ENCODE measurements at places on chromosomes 16 and 17. TPM values are rescaled to one million over a fixed set of nuclear protein-coding genes. Genes with fewer than 3 reads are reported as not detected.

- peak; percentile 26 for DNase-seq
Observed at GRCh38 chr16:67645397-67646121, 615 bp downstream of the CARMIL2 start.

DNA sequence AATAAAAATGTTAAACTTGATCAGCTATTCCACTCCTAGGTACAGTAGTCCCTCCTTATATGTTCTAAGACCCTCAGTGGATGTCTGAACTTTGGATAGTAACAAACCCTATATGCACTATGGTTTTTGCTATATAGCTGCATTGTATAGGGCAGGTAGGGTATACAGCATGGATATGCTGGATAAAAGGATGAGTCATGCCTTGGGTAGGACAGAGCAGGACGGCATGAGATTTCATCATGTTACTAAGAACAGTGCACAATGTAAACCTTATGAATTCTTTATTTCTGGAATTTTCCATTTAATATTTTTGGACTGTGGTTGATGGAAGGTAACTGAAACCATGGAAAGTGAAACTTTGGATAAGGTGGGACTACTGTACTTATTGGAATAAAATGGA lies 235.1 kb downstream of the CEP112 start:
- DNase-seq, result no peak

DNA sequence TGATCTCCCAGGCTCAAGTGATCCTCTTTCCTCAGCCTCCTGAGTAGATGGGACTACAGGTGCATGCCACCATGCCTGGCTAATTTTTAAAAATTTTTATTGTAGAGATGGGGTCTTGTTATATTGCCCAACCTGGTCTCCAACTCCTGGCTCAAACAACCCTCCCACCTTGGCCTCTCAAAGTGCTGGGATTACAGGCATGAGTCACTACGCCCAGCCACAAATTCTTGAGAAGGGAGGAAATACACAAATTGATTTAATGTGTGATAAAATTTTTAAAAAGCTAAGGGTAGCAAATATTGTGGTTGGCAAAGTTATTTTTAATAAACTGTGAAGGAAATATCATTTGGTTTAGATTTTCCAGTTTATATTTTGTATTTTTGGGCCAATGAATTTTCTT lies 9.6 kb downstream of the ITGAD start:
- no peak for DNase-seq

- no peak for DNase-seq
Observed at GRCh38 chr16:24825696-24826095, 20.1 kb upstream of the SLC5A11 start.

- no peak for DNase-seq
Observed at GRCh38 chr16:84959784-84960417, 51.4 kb downstream of the ZDHHC7 start.

GRCh38 chr16:89202422-89203215 lies 2.3 kb upstream of the SLC22A31 start:
- no peak for DNase-seq

GRCh38 chr16:85992779-85993178 lies 93.8 kb downstream of the IRF8 start:
- no peak for DNase-seq

GRCh38 chr17:17228521-17229279 lies 8.3 kb downstream of the FLCN start:
- no peak for DNase-seq

DNA sequence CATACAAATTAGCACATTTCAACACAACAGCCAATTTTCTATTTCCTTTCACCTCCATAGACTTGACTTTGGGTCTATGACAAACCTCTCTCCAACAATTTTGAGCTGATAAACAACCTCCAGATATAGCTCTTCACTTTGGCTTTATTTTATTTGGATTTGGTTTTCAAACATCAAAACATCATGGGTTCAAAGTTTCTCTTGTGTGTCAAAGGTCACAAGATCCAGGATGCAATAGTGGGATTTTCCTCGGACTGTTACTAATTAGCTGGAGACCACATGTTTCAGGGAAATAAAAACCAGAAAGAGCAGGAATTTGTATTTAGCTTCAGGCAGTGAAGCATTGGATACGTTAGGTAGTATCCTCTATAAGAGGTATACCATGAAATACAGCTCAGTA lies 351.0 kb upstream of the SOX9 start:
- no peak for DNase-seq

GRCh38 chr16:12082226-12082887 lies 105.8 kb downstream of the SNX29 start:
- no peak for DNase-seq

- no peak for DNase-seq
Observed at GRCh38 chr17:32701871-32702270, 175.1 kb downstream of the MYO1D start.

DNA sequence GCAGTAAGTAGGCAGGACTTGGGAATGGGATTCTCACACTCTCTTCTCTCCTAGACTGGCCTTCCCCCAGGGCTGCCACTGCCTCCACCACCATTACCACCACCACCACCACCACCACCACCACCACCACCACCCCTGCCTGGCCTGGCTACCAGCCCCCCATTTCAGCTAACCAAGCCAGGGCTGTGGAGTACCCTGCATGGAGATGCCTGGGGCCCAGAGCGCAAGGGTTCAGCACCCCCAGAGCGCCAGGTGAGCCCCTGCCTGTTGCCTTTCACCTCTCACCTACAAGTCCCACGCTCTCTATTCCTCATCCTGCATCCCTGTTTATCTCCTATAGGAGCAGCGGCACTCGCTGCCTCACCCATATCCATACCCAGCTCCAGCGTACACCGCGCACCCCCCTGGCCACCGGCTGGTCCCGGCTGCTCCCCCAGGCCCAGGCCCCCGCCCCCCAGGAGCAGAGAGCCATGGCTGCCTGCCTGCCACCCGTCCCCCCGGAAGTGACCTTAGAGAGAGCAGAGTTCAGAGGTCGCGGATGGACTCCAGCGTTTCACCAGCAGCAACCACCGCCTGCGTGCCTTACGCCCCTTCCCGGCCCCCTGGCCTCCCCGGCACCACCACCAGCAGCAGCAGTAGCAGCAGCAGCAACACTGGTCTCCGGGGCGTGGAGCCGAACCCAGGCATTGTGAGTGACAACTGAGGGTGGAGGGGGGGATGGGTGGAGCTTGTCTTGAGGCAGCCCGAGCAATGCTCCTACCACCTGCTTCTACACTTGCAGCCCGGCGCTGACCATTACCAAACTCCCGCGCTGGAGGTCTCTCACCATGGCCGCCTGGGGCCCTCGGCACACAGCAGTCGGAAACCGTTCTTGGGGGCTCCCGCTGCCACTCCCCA lies 7.9 kb upstream of the TMEM88 start:
- DNase-seq, result peak; percentile 49

DNA sequence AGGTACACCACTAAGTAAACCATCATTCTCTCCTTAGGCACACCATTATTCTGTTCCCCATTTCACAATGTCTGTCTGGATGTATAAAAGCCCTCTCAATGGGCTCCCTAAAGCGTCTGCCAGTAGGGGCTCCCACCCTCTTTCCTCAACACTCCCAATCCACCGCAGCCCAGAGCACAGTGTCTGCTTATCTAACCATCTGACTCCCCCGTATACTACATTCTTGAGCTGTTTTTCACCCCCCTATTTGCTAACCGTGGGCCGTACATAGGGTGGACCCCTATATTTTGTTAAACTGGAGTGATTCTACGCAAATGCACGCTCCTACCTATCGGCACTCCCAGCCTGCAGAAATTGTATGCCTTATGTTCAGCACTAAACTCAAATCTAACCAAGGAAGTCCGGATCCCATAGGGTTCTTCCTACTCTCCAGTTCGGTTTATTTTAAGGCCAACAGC lies 685 bp upstream of the PSMD3 start:
- no peak for DNase-seq

- peak; percentile 99 for DNase-seq
Observed at GRCh38 chr17:39754161-39754957, 16.6 kb downstream of the GRB7 start.

DNA sequence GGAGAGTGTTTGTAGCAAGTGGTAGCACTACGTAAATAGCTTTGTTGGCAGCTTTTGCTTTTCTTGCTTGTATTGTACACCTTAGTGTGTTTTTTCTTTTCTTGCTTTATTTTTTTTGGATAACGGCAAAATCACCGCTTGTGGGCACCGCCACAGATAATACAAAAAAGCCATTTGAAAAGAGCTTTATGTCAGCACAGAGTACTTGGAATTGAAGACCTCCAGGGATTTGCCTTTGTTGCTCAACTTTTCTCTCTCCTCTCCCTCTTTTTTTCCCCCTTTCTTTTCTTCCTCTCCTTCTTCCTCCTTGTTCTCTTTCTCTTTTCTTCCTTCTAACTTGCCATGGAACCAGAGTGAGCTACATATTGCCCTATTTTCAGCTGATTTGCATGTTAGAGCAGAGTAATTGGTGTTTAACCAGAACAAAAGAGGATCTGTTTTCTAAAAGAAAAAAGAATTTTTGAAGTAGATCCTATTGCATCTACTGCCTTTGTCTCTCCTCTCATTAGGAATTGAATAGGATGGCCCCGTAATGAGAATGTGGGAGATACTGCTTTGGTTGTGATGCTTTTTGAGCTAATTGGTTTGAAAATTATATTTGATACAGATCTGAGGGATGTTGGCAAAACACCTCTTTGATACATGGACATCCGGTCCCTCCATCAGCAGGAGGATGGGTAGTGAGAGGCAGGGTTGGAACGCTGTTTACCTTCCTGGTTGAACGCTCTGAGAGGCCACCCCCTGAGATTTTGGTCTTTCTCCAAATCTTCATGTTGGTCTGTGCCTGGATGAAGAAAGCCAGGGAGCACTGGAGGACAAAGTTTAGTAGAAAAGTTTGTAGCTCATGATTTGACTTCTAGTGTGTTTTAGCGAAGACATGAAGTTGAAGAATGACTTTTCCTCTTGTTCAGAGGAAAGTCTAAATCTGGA lies 85.6 kb downstream of the MSI2 start:
- DNase-seq, result no peak

GRCh38 chr16:3198334-3199072 lies 10.5 kb downstream of the OR1F1 start:
- no peak for DNase-seq

DNA sequence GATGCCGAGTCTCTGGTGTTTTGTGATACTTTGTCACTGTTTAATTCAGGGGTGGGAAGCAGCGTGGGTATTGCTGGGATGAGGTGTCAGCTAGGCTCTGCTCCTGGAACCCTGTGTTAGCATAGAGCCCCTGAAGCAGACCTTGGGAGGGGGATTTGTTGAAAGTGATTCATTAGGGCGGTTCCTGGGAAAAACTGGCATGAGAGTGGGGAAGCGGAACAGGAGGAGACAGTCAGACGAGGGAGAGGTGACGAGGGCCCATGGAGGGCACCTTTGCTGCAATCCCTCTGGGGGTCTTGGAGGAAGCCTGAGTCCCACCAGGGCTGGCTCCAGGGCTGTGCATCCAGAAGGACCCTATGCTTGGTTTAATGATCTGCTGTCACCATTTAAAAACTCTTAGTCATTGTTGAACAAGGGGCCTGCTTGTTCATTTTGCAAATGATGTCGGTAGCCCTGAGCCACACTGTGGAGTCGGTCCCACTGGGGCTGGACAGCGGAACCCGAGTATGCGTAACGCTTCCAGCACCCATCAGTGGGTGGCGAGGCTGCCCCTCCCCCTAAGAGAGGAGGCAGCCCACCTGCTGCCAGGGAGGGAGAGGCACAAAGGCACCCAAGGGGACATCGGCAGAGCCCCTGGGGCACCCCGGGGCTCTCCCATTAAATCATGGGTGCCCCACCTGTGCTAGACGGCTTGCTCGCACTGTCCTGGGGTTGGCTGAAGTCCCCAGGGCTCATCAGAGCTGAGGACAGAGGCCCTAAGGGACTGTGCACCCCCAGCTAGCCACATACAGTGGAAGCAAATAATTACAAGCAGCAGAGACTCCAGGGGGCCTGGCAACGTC lies 35.4 kb downstream of the WFDC1 start:
- no peak for DNase-seq

The SNF8 gene
- 94.6 TPM for polyA plus RNA-seq

The FOXF1 gene
- not detected for polyA plus RNA-seq

The KRTAP2-3 gene
- polyA plus RNA-seq, result not detected

The KRTAP4-4 gene
- not detected for polyA plus RNA-seq

The TBX2 gene
- not detected for polyA plus RNA-seq

The CD300E gene
- 0.92 TPM for polyA plus RNA-seq

The ALOX12B gene
- polyA plus RNA-seq, result 0.14 TPM

The HLF gene
- 0.07 TPM for polyA plus RNA-seq

The NEUROD2 gene
- polyA plus RNA-seq, result 0.06 TPM

The EFTUD2 gene
- polyA plus RNA-seq, result 64.4 TPM

Data from B cell (primary cell).